ENCODE measurements at places on chromosomes 6 and 20. TPM values are rescaled to one million over a fixed set of nuclear protein-coding genes. Genes with fewer than 3 reads are reported as not detected.

Gene FAM83C
- total RNA-seq: not detected

Gene MRAP2
- 0.98 TPM for total RNA-seq

Gene PRR18
- total RNA-seq: not detected

Gene PSORS1C1
- 0.64 TPM for total RNA-seq

Gene UNC5CL
- not detected for total RNA-seq

Gene COL20A1
- total RNA-seq: not detected

Gene EDN1
- 2.6 TPM for total RNA-seq
